ENCODE measurements at places on chromosomes 1 and 21. TPM values are rescaled to one million over a fixed set of nuclear protein-coding genes. Genes with fewer than 3 reads are reported as not detected.

ETV3L gene
- not detected for total RNA-seq

LCE6A gene
- not detected for total RNA-seq

VASH2 gene
- total RNA-seq = 3.1 TPM

FCRL5 gene
- total RNA-seq = not detected

PUM1 gene
- 42.5 TPM for total RNA-seq
